Hematopoietic multipotent progenitor cell treated with erythropoietin and hydrocortisone succinate and interleukin-3 and kit ligand, for 6 days (in vitro differentiated cells): ENCODE measurements at places on chromosomes 16 and 17.

- no peak for DNase-seq
Measured at GRCh38 chr17:73320601-73321264, 8.9 kb upstream of the CDC42EP4 start.

- no peak for DNase-seq
Measured at GRCh38 chr17:19975601-19976000, 2.0 kb downstream of the AKAP10 start.

DNA sequence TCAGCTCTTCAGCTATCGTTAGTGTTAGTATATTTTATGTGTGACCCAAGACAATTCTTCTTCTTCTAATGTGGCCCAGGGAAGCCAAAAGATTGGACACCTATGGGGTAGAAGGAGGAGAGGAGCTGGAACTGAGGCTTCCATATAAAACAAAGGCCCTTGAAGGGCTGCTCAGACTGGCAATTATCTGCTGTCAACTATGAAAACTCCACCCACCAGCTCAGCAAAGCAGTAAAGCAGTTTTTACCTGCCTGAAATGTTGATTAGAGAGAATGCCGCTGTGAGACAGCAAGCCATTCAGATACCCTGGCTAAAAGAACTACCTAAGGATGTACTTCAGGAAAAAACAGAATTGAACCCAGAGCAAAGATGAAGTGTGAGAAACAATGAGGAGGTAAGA, 45.9 kb upstream of the GNAO1 start:
- DNase-seq: no peak

GRCh38 chr17:44335564-44335963, 9.5 kb upstream of the GRN start:
- DNase-seq: no peak

DNA sequence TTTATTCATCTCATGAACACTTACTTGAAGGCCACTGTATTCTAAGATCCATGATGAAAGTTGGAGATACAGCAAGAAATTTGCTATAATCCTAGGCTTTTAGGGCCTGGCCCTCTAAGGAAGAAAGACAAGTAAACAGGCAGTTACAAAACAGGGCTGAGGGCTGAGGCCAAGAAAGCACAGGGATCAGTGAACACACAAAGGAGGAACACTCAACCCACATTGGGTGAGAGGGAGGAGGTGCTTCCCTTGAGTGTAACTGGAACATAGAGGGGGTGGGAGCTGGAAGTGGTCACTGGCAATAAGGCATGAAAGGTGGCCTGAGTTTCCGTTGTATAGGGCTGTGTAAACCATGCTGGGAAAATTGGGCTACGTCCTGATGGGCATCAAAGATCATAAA, 112.2 kb downstream of the ZNF18 start:
- no peak for DNase-seq

- no peak for DNase-seq
Measured at GRCh38 chr17:20307326-20307910, 159.9 kb downstream of the LGALS9B start.

DNA sequence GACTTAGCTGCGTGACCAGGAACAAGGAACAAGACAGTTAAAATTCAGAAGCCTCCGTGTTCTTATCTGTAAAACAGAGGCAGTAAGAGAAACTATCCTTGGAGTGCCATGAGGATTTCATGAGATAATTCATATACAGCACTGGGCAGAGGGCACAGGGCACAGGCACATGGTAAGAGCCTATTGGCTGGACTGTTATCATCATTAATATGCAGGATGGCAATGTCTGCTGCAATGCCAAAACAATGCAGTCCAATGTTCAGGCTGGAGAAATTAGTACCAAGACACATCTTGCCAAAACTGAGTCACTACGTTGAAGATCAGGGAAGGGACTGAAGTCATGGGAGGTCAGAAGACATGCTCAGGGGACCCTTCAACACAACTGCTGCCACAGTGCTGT, 13.6 kb downstream of the CDRT4 start:
- no peak for DNase-seq

- no peak for DNase-seq
Measured at GRCh38 chr17:16178836-16179235, 36.5 kb downstream of the NCOR1 start.

DNA sequence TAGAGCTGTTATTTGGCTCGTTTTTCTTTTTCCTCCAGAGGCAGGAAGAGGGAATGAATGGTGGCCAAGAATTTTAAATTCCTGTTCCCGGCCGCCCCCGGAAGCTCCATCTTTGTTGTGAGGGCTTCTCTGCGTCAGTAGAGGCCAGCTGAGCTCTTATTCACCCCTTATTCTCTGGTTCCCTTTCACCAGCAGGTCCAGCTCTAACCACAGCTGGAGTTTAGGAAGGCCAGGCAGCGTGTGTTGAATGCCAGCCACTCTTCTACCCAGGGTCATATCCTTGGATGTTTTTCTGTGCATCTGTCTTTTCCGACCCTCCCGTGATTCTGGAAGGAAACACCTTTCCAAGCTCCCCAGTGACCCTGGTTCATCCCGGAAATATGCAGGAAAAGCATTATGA, 570.5 kb downstream of the WWOX start:
- no peak for DNase-seq

- DNase-seq: no peak
Measured at GRCh38 chr17:37507111-37507510, 17.4 kb downstream of the DUSP14 start.

DNA sequence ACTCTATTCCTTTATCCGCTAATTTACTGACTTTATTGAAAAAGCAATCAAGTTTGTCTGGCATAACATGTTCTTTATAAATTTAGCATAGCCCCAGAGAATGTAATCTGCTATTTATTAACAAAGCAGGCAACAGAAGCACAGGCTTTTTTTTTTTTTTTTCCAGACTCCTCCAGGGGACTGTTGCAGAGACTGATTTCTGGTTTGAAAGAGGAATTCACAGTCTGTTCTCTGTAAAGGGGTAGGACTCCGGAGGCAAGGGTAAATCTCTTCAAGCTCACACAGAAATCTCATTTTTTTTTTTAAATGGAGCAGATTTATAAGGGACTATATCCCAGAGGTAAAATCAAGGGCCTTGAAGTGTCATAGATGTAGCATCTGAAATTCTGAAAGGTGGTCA, 1386.5 kb upstream of the CDH8 start:
- DNase-seq: no peak

GRCh38 chr16:86877108-86877507, 298.8 kb downstream of the FOXL1 start:
- DNase-seq: no peak

DNA sequence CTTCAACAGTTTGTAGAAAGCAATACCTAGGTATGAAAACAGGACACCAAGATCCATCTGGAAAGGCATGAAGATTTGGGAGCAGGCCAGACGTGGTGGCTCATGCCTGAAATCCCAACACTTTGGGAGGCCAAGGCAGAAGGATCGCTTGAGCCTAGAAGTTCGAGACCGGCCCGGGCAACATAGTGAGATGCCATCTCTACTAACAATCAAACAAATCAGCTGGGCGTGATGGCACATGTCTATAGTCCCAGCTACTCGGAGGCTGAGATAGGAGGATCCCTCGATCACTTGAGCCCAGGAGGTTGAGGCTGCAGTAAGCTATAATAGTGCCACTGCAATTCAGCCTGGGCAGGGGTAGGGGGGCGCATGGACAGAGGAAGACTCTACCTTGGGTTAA, 20.3 kb downstream of the LITAF start:
- no peak for DNase-seq

DNA sequence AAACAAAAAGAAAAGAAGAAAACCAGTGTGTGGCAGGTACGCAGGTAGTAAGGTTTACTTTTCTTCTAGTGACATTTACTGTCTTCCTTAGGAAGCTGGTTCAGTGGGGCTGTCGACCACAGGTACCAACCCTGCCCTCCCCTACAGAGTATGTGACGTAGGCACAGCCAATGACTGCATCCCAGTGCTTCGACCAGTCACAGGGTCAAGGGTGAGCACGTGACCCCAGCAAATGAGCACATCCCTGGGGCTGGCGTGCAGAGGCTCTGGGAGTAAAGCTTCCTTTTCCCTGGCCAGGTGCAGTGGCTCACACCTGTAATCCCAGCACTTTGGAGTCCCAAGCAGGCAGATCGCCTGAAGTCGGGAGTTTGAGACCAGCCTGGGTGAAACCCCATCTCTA, 38.9 kb upstream of the PLCG2 start:
- peak; percentile 23 for DNase-seq

GRCh38 chr17:54153423-54153822, 330.7 kb downstream of the KIF2B start:
- DNase-seq: no peak

GRCh38 chr17:33291248-33292200, 1.6 kb downstream of the ASIC2 start:
- peak; percentile 7 for DNase-seq

DNA sequence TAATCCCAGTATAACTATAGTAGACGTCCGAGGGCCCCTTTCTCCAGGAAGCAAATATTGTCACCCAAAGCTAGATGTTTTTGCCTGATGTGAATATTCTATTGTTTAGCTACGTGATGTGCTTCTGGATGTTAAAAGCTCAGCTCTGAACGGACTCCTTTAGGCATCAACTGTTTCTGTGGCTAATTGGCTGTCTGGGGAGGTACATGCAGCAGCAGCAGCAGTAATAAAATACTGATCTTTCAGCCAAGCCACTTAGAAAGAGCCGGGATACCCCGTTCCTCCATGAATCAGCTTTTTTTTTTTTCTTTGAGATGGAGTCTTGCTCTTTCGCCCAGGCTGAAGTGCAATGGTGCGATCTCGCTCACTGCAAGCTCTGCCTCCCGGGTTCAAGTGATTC, 43.0 kb downstream of the TRARG1 start:
- no peak for DNase-seq

GRCh38 chr17:40311575-40311974, 2.6 kb downstream of the RARA start:
- peak; percentile 64 for DNase-seq

DNA sequence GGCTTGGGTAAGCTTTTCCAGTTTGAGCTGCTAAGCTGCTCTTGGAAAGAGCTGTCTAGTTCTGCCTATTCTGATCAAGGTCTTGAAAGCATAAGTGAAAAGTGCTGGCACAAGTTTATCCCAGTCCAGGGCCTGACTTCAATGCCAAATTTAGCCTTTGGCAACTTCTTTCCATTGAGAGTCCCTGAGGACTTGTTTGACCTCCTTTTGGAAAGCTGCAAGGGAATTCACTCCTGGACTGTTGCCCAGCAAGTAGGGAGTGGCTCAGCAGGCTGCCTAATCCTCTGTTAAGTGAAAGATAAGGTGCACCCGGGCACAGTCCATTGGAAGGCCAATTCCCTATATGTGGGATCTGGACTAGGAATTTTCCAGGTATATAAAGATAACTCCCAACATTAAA, 16.0 kb upstream of the TANC2 start:
- no peak for DNase-seq

DNA sequence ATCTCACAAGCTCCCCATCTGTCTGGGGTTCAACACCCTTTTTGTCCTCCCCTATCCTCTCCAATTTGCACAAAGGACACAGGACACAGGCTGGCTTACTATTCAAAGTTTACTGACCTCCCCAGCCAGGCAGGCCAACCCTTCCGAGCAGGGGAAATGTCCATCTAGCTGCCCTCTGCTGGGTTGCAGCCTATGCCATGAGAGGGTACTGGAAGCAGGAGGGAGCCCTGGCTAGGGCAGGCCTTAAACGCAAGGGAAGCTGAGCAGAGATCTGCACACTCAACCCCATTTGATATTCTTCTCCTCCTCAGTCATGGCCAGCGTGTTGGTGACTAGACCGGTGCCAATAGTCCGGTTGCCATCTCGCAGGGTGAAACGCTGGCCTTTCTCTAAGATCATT, 3.5 kb downstream of the TUFM start:
- DNase-seq: no peak

DNA sequence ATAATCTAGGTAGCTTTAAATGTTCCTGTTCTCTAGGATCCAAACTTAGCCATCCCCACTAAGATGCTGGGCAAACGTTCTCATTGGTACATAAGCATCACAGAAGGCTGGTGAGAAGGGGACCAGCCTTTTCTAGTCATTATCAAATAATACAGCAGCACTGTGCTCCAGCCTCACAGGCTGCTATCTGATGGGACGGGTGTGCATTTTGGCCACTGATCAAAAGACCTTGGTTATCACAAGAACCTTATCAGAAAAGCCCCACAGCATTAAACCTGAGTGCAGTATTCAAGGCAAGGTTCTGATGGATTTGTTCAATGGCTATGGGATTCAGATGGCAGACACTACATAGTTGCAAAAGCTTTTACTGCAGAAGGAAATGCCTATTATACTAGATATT, 19.1 kb upstream of the KPNB1 start:
- peak; percentile 91 for DNase-seq

DNA sequence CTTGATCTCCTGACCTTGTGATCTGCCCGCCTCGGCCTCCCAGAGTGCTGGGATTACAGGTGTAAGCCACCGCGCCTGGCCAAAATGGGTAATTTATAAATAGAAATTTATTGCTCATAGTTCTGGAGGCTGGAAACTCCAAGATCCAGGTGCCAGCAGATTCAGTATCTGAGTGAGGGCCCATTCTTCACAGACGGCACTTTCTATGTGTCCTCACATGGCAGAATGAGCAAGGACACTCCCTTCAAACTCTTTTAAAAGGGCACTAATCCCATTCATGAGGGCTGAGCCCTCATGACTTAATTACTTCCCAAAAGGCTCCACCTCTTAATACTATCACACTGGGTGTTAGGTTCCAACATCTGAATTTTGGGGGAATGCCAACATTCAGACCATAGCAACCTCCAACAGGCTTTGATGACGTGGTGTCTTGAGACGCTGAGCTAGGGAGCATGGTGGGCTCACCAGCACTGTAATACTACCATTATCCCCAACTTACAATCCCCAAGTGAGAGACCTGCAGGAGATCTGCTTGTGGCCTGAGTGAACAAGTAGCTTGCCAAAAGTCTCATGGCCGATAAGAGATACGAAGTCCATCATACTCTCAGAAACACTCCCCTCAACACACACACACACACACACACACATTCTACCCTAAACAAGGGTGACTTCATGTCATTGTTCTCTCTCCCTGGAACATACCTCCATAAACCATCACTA, 8.5 kb downstream of the CMTM4 start:
- no peak for DNase-seq

- no peak for DNase-seq
Measured at GRCh38 chr17:17388657-17389496, 85.7 kb downstream of the NT5M start.

DNA sequence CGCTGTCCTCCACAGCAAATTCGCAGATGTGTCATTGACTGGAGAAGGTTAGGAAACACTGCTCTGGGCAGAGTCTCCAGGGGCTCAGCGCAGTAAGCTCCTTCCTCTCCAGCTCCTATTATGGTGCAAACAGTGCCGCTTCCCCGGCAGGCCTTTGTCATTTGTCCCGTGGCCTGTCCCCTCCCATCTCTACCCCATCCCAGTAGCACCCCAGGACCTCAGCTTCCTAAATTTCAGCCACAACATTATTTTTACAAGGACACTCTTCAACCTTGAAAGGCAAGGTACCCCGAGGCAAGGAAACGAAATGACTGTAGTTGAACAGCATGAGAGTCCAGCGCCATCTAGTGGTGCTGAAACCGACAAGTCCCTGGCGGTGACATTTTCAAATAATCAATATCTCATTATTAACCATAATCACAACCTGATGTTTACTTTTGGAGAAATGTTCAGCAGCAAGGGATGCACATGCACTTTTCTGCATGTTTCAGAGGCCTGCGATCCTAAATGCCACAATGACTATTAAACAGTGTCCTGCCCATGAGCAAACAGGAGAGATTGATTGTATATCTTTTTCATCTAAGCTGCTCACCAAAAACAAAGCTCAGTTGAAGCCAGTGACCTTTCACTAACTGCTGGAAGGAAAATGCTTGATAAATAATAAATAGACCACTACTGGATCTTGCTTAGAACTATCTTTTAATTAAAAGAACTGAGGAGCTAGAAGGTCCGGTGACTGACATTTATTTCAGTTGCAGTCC, 16.5 kb downstream of the MRPS23 start:
- peak; percentile 90 for DNase-seq

- no peak for DNase-seq
Measured at GRCh38 chr16:55301385-55302008, 22.5 kb upstream of the IRX6 start.
